ENCODE measurements at places on chromosomes 5 and 9. TPM values are rescaled to one million over a fixed set of nuclear protein-coding genes. Genes with fewer than 3 reads are reported as not detected.

Gene BASP1
- 31.7 TPM for total RNA-seq

Gene TNC
- 2.7 TPM for total RNA-seq

Gene RMND5B
- total RNA-seq, result 28.8 TPM

Gene NEUROG1
- not detected for total RNA-seq

Gene PTPN3
- 0.19 TPM for total RNA-seq

Gene PCDHB12
- total RNA-seq, result 0.76 TPM

Gene OR1Q1
- total RNA-seq, result not detected
